ENCODE measurements at places on chromosomes 3 and 15.
A peak's percentile ranks its signal among the peaks of the same experiment; 100 is the strongest.

DNA sequence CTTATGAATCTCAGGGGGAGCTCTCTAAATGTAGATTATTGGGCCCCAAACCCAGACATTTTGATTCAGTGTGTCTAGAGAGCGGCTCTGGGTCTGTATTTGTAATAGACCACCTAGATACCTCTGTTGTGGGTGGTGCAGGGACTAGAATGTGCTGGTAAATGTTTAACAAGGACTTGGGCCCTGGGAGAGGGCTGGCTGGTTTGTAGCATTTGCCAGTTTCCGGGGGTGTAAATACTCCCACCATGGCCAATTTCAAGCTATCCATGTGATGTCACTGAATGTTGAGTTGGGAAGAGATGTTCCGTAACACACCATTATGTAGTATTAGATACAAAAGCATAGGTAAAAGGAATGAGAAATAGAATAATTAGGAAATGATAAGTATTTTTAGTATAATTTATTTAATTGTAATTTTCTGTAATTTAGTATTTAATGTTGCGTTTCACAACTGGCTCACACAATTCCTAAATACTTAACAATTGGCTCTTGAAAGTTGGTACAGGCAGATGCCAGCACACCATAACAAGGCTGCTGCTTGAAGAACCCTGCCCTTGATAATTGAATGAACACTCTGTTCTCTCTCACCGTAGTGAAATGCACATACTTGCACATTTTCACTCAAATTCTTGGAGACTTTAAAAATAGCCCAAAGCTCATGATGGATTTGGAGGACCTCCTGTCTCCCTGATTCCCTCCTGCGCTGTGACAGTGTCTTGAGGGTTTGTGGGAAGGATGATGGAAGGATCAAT is 359.2 kb upstream of the PROK2 start:
- no peak for DNase-seq

DNA sequence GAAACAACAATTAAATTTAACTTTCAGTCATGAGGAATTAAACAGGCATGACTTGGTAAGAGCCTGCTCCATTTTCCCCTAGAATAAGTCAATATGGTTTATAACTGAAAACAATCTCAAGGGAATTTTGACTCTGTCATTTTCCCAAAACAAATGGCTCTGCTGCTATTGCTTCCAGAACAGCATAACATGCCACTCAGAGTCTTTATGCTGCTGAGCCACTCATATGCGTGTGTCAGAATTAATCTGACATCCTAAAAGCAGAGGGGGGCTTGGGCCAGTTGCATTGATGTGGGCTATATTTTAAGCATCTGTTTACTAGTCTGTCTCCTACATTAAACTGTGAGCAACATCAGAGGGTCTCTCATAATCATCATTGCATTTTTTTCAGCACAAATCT is 111.1 kb upstream of the ABI3BP start:
- no peak for DNase-seq

- peak; percentile 27 for DNase-seq
Observed at GRCh38 chr15:58401991-58402649, 29.7 kb upstream of the LIPC start.

- DNase-seq: no peak
Observed at GRCh38 chr3:176160997-176161396, 1036.3 kb downstream of the TBL1XR1 start.

GRCh38 chr3:153210660-153211059 is 48.6 kb downstream of the RAP2B start:
- DNase-seq: no peak

DNA sequence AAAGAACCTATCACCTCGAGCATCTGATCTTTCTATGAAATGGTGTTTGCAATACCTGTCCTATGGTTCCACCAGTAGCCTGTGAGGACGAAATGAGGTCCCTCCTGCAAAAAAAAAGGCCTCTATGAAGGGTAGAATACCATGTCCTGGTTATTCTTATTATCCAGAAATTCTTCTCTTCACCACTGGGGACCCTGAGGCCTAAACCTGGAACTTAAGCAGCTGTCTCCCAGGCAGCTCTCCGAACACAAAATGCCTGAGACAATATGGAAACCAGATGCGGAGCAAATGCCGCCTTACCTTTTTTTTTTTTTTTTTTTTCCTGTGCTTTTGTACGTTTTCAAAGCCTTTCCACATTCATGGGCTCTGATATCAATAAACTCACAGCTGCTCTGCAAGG is 62.1 kb upstream of the WNT5A start:
- peak; percentile 57 for DNase-seq

GRCh38 chr3:115646027-115646690 is 22.8 kb downstream of the GAP43 start:
- DNase-seq: no peak

DNA sequence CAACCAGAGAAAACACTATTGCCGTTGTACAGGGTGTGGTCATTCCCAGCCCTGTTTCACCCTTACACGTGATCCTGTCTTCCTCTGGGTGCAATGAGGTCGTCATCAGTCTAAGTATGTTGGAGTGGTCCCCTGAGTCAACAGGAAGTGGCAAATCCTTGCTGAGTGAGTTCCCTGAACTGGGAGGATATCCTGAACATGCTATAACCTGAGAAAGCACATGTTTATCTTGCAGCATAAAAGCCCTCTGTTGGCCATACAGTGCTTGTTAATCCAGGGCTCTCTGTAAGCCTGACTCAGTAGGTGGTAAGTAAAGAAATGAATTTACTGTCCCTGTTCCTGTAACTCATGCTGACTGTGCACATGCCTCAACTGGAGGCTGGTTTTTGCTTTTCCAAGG is 477.8 kb upstream of the RGMA start:
- DNase-seq: no peak

GRCh38 chr3:32488474-32489008 is 14.1 kb downstream of the CMTM6 start:
- no peak for DNase-seq

DNA sequence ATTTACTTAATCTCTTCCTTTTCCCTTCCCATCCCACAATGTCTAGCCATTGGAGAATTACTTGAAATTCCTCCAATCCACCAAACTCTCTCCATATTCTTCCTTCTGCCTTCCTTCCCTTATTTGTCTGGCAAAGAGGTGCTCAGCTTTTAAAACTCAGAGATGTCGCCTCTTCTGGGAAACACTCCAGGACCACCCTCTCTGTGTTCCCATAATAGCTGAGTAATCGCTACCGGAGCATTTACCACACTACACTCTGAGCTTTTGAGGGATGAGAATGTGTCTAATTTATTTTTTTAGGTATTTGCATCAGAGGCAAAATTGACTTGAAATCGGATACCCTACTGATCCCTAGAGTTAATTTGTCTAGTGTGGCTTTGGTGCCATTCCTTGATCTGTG is 245.7 kb upstream of the TPRG1 start:
- no peak for DNase-seq

DNA sequence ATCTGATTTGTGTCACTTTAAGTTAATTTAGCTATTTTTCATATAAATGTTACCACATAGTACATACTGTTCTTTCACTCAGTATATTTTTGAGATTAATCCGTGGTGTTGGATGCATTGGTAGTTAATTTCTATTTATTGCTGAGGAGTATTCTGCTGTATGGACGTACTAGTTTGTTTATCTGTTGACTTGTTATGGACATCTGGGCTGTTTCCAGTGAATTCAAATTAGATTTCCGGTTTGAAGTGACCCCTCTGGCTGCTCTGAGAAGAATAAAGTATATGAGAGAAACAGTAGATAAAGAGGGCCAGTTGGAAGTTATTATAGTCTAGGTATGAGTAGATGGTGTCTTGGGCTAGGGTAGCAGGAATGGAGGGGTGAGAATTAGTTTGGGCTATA is 15.6 kb downstream of the KAT2B start:
- peak; percentile 67 for DNase-seq

GRCh38 chr3:12197475-12197874 is 38.8 kb upstream of the TIMP4 start:
- DNase-seq: no peak

All from SK-N-DZ (cell line).